Calu3 (cell line): ENCODE measurements at places on chromosomes 2 and 18. TPM values are rescaled to one million over a fixed set of nuclear protein-coding genes. Genes with fewer than 3 reads are reported as not detected.

Gene COLEC12
- total RNA-seq = not detected in 2 replicates

Gene IL36RN
- total RNA-seq = 0.12 and 0.22 TPM in 2 replicates

Gene INHA
- 0.80 and 0.83 TPM in 2 replicates for total RNA-seq

Gene COL6A3
- total RNA-seq = 0.07 TPM in 1 of 2 replicates, not detected in the other

- H3K4me3 ChIP-seq = no peak overlapping the region
- H3K27me3 ChIP-seq = no peaks in the 10 kb centered on the region
- DNase-seq = no peak
- H3K36me3 ChIP-seq = no peaks in the 10 kb centered on the region
- H3K27ac ChIP-seq = no peak overlapping the region
Observed at GRCh38 chr2:55802067-55802466, 108.4 kb upstream of the PNPT1 start.
